ENCODE measurements at places on chromosomes 13 and 19.

GRCh38 chr13:27820524-27821482, 28.5 kb downstream of the GSX1 start:
- no peak for DNase-seq

GRCh38 chr19:34639491-34640085, 37.4 kb downstream of the SCGB2B2 start:
- DNase-seq, result peak; percentile 84

GRCh38 chr19:40907968-40908735, 26.1 kb upstream of the CYP2A7 start:
- DNase-seq, result peak; percentile 31

- DNase-seq, result no peak
These were observed 40.6 kb upstream of the DGKH start for GRCh38 chr13:42007844-42008243.
